Naive thymus-derived CD4-positive, alpha-beta T cell (primary cell): ENCODE measurements at places on chromosomes 4 and X. TPM values are rescaled to one million over a fixed set of nuclear protein-coding genes. Genes with fewer than 3 reads are reported as not detected.

DNA sequence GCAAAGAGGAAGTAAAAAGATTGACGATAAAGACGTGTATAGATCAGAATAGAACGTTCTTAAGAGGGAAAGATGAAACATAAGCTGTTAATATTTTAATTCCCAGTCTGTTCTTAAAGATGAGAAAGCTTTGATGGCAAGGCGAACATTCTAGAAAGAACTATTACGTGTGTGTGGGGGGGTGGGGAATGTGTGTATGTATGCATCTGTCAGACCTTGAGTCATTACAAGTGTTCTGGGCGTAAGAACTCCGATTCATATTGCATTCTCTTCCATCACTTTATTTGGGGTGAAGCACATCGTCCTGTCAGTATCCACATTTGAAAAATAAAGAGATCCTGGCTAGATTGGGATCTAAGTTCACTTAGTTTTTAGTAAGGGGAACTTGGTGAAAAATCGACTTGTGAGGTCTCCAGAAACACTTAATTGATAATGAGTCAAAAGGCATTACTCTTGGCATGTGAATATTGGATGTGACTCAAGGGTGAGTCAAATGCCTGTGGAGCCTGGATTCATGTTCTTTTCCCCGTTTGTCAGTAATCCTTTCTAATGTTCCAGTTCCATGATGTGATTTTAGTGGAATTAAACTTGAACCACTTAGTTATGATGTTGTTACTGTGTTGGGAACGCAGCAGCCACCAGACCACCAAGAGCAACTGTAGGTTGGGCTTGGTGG, 3.1 kb downstream of the SMS start:
- no peak for DNase-seq

DNA sequence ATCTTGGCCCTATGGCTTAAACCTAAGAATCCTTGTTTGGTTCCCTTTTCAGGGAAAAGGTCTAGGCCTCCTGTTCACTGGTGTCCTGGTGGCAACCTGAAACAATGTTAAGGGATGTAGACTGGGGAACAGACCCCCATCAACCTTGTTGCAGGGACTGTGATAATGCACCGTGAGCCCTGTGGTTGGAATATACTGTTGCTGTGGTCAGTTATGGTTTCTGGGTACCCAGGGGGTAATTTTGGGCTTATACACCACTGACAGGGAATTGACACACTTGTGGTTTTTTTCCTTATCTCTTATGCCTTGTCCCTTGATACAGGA, 64.0 kb upstream of the WDR1 start:
- DNase-seq, result no peak

- DNase-seq, result no peak
Measured at GRCh38 chr4:142238589-142238988, 602.2 kb downstream of the IL15 start.

GRCh38 chr4:152659806-152660205, 20.0 kb downstream of the TMEM154 start:
- DNase-seq, result no peak

Gene CCKAR
- not detected in 2 replicates for total RNA-seq

GRCh38 chrX:139811942-139812629, 104.1 kb upstream of the MCF2 start:
- DNase-seq, result no peak

Gene SMIM43
- not detected for total RNA-seq

Gene EFHC2
- 0.20 and 0.31 TPM in 2 replicates for total RNA-seq

Gene TRAM1L1
- total RNA-seq, result not detected

Gene MAP9
- total RNA-seq, result 7.0 TPM

DNA sequence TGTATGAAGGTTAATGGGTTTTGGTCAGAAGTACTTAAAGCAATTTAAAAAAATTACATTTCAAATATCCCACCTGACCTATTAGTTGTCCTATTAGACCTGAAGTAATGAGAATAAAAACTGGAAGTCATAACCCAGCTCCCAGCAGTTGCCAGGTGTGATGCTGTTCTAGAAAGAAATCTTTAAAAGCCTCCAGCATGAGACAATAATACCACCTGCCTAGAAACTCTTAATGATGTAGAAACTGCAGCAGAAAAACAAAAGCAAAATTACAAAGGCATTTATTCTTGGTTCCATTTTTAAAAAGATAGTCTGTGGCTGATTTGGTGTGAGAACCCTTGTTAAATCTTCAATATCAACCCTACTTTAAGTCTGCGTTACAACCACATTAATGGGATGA, 1137.7 kb upstream of the TENM3 start:
- DNase-seq, result no peak

Gene CFI
- not detected for total RNA-seq

- no peak for DNase-seq
Measured at GRCh38 chrX:150363561-150364346, 637 bp downstream of the MAMLD1 start.

Gene ANXA10
- total RNA-seq, result not detected

Gene RAPGEF2
- 23.9 and 29.4 TPM in 2 replicates for total RNA-seq

- no peak for DNase-seq
Measured at GRCh38 chr4:173448103-173448502, 49.2 kb upstream of the SCRG1 start.

Gene F11
- total RNA-seq, result 0.64 TPM

DNA sequence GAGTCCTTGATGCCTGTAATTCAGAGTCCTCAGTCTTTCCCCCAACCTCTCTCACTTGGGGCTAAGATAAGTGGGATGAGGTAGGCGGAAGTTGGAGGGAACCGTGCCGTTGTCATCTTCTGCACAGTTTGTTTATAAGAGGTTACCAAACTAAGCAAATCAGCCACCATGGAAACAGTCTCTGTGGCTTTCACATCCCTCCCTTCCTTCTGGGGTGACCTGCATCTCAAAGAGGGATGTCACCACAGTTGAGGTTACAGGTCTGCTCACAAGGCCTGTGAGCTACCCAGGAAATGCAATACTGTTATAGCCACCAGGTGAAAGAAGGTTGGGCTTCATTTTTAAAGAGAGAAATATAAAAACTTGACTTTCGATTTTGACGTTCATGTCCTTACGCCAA, 26.3 kb downstream of the RTL5 start:
- DNase-seq, result no peak

- DNase-seq, result no peak
Measured at GRCh38 chrX:122248681-122249080, 935.4 kb upstream of the GRIA3 start.

- DNase-seq, result no peak
Measured at GRCh38 chr4:148067301-148067916, 335.5 kb downstream of the ARHGAP10 start.

DNA sequence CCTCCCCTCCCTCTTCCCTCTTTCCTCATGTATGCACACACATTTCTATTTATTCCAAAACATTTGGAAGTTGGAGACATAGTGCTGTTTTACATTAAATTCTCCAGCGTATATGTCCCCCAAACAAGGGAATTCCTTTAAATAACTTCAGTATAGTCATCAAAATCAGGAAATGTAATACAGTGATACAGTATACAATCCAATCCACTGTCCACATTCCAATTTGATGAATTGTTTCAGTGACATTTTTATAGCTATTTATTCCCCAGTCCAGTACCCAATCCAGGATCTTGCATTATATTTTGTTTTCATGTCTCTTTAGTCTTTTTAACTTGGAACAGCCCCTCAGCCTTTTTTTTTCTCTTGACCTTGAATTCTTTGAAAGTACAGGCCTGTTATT, 233.0 kb downstream of the DKK2 start:
- DNase-seq, result no peak

GRCh38 chr4:21952549-21952948, 4.0 kb upstream of the KCNIP4 start:
- DNase-seq, result no peak

Gene CLGN
- not detected in 2 replicates for total RNA-seq

- DNase-seq, result no peak
Measured at GRCh38 chr4:2180410-2180809, 61.5 kb downstream of the HAUS3 start.

DNA sequence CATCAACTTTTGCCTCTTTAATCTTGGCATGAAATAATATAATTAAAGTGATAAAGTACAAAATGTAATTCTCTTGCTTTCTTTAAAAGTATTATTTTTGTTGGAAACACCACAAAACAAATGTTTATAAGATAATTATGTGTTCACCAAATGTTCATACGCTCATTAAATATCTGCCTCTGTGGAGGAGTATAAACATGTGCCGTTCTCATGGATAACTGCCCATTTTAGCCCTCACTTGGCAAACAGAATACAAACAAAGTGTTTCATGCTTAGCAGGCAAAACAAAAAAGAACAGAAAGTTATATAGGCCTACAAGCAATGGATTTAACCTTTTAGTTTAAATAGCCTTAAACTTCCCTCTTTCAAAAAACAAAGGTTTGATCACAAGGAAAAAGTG, 800.5 kb upstream of the DIAPH2 start:
- DNase-seq, result no peak

DNA sequence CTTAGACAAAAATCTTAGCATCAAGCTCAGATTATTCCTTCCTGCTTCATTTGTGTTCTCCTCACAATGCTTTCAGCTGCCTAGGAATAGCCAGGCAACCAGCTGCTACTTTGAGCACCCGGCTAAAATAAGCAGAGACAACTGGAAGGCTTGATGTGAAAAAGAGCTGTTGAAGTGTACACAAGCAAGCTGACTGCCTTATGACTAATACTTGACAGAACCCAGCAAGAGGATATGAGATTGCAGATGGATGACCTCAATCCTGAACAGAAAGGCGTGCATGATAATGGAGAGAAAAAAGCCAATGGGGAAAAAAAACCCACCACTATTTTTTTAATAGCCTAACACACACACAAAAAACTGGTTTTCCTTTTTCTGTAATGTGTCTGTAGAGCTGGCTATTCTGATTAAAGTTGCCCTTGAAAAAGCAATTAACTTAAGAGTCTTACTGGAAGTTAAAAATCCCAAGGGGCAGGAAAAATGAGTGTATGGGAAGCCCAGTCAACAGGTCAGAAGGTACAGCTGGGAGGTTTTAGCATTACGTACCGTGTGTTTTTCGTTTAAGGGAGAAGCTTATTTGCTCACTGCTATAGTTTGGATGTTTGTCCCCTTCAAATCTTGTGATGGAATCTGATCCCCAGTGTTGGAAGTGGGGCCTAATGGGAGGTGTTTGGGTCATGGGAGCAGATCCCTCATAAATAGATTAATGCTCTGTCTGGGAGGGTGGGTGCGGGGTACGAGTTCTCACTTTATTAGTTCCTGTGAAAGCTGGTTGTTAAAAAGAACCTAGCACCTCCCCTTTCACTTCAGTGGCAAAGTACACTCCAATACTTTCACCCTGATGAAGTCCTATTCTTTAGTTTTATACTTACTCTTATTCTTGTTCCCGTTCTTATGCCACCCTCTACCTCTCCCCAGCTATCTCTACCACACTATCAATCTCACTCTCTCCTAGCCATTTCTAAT, 37.1 kb upstream of the HERC6 start:
- DNase-seq, result no peak

- no peak for DNase-seq
Measured at GRCh38 chr4:95637043-95637600, 88.3 kb upstream of the UNC5C start.

DNA sequence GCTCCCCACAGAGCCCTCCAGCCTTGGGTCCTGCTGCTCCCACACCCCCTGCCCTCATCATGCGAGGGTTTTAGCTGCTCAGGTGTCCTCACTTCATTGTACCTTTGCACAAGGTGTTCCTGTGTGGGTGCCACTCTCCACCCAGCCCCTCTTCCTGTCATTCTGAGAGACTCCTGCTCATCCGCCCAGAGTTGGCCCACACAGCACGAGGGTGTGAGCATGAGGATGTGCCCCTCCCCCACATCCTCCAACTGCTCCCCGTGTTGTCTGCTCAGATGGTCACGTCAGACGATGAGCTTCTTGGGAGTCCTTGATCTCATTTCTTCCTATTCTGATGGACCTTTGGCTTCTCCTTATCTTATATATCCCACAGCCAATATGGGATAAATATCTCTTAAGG, 53.2 kb downstream of the HTT-AS start:
- DNase-seq, result no peak

- DNase-seq, result peak; percentile 16
Measured at GRCh38 chr4:177546745-177547144, 104.5 kb upstream of the AGA start.

- no peak for DNase-seq
Measured at GRCh38 chrX:119238557-119238956, 2.5 kb downstream of the PGRMC1 start.

- DNase-seq, result peak; percentile 72
Measured at GRCh38 chr4:3442959-3443749, 1.4 kb downstream of the HGFAC start.

DNA sequence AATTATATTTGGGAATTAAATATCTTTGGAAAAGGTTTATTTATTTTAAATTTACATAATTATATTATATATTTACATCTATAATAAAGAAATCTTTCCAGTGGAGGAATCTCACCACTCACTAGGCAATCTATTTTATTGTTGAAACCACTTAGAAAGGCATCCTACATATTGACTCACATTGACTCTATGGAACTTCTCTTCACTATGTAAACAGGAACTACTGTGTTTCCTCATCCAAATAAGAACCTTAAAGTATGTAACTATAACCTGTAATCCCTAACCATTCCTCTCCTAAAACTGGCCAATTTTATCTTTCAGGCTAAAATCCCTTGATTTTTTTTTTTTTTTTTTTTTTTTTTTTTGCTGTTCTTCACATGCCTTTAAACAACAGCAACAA, 268.7 kb downstream of the MAPK10 start:
- DNase-seq, result no peak

GRCh38 chrX:68498508-68499379, at the start of gene YIPF6:
Gene YIPF6, plus strand, starts transcription at chrX:68499051. Its CDS starts 16 bp downstream, at chrX:68499067.
- DNase-seq, result peak; percentile 25

Gene FAM53A
- total RNA-seq, result 1.2 TPM

Gene CT55
- not detected for total RNA-seq

GRCh38 chrX:135649029-135649428, 64.4 kb upstream of the CT45A1 start:
- DNase-seq, result no peak

DNA sequence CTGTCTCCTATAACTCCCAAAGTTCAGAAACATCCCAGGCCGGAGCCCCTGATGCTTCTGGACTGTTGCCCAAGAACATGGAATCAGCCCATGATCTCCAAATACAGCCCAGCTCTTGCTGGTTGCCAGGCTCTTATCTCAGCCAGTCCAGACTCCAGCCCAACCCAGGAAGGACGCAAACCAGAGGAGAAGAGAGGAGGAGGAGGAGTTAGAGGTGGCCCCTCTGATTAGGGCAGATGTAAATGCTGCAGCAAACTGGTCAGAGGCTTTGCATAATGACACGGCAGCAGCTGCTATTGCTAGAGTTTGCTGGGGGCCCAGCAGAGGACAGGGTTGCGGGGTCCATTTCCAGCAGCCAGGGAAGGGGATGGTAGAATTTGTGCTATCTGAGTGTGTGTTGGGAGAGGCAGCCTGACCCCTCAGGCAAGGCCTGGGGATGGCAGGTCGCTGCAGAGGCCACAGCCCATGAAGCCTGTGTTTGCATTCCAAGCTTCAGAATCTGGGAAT, 4.2 kb upstream of the OTUD5 start:
- DNase-seq, result no peak
